ENCODE measurements at places on chromosomes 7 and 10. TPM values are rescaled to one million over a fixed set of nuclear protein-coding genes. Genes with fewer than 3 reads are reported as not detected.

The OR2A5 gene
- not detected for total RNA-seq

The RPEL1 gene
- total RNA-seq: not detected

GRCh38 chr7:2633538-2634266, 1.9 kb downstream of the TTYH3 start:
- H3K4me3 ChIP-seq: peak overlapping the region; percentile 85
- H3K4me1 ChIP-seq: peaks cover 34% of the 10 kb centered on the region
- peak overlapping the region; percentile 7 for H3K27ac ChIP-seq
- H3K27me3 ChIP-seq: no peaks in the 10 kb centered on the region
- DNase-seq: no peak
- H3K36me3 ChIP-seq: no peaks in the 10 kb centered on the region

GRCh38 chr7:131586259-131586658, 29.8 kb upstream of the PODXL start:
- no peaks in the 10 kb centered on the region for H3K36me3 ChIP-seq
- no peaks in the 10 kb centered on the region for H3K4me1 ChIP-seq
- no peak overlapping the region for H3K4me3 ChIP-seq
- H3K27me3 ChIP-seq: peaks cover 4% of the 10 kb centered on the region
- no peak for DNase-seq

GRCh38 chr10:90804354-90804753, 53.5 kb downstream of the HTR7 start:
- H3K4me1 ChIP-seq: no peaks in the 10 kb centered on the region
- H3K27ac ChIP-seq: no peak overlapping the region
- no peaks in the 10 kb centered on the region for H3K27me3 ChIP-seq
- no peak for DNase-seq

GRCh38 chr10:16832351-16833080, 15.3 kb upstream of the RSU1 start:
- no peaks in the 10 kb centered on the region for H3K36me3 ChIP-seq
- DNase-seq: no peak
- H3K27ac ChIP-seq: no peak overlapping the region

DNA sequence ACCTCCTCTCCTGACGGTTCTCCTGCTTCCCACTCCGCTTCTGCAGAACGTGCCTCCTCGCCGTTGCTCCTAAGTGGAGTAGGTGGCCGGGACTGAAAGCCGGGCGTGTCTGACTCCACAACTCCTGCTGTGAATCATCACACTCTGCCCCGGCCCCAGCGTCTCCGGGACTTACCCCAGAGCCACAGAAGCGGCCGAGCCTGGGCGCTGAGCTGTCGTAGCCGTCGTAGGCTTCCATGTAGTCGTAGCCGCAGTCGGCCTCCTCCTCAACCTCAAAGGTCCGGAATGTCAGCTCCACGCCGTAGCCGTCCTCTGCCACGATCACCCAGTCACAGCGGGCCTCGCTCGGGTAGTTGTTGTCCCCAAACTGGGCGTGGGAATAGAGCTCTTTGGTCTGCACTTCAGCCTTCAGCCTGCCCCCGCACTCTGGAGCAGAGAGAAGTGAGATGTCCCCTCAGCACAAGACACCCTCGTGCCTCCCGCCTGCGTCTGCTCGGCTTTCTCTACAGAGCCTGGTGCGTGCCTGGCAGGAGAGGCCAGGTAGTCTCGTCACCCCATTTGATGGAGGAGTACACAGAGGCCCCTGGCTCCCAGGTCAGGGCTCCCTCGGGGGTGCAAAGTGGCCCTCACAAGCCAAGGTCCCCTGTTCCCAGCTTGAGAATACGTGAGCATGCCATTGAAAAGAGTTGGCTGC, 11.2 kb upstream of the OPALIN start:
- no peaks in the 10 kb centered on the region for H3K36me3 ChIP-seq
- H3K4me3 ChIP-seq: no peak overlapping the region
- peaks cover 10% of the 10 kb centered on the region for H3K4me1 ChIP-seq
- H3K27me3 ChIP-seq: no peaks in the 10 kb centered on the region
- no peak for DNase-seq
- no peak overlapping the region for H3K27ac ChIP-seq
